MCF 10A (cell line): ENCODE measurements at places on chromosomes 11 and 22.
A peak's percentile ranks its signal among the peaks of the same experiment; 100 is the strongest.

DNA sequence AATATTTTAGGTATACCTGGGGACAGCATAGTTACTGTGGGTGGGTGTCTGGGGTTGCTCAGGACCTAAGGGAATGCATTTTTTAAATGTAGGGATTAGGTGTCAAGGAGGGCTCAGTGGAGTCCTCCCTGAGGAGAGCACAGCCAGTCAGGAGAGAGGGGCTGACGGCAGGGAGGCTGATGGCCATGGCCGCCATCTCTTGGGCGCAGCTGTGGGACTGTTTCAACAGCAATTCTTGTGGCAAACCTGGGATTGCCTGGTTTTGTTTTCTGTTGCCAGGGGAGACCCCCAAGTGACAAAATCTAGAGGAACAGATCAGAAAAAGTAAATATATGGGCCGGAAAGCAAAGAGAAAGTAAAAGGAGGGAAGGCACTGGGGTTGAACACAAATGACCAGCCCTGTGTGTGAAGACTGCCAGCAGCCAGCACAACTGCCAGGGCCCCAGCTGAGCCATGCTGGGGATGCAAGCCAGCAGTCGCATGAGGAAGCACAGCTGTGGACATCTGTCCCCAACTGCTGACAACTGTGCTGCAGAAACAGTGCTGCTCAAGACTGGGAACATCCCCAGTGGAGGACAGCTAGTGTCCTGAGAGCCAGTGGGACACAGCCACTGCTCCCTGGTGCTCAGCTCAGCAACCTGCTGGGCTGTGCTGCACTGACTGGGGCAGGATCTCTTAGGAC lies 10.5 kb downstream of the MIF start:
- H3K27ac ChIP-seq, result no peak overlapping the region
- H3K36me3 ChIP-seq, result no peaks in the 10 kb centered on the region
- no peak for DNase-seq

GRCh38 chr22:17846326-17846992 lies 72.2 kb upstream of the BID start:
- H3K36me3 ChIP-seq, result peaks cover 22% of the 10 kb centered on the region
- no peaks in the 10 kb centered on the region for H3K27me3 ChIP-seq
- no peak overlapping the region for H3K27ac ChIP-seq
- DNase-seq, result no peak

- H3K27ac ChIP-seq, result no peak overlapping the region
- no peaks in the 10 kb centered on the region for H3K36me3 ChIP-seq
- peak; percentile 92 for DNase-seq
- peaks cover 27% of the 10 kb centered on the region for H3K4me1 ChIP-seq
- no peaks in the 10 kb centered on the region for H3K27me3 ChIP-seq
- H3K4me3 ChIP-seq, result peak overlapping the region; percentile 26
Observed at GRCh38 chr11:75328426-75329277, 22.8 kb downstream of the ARRB1 start.

DNA sequence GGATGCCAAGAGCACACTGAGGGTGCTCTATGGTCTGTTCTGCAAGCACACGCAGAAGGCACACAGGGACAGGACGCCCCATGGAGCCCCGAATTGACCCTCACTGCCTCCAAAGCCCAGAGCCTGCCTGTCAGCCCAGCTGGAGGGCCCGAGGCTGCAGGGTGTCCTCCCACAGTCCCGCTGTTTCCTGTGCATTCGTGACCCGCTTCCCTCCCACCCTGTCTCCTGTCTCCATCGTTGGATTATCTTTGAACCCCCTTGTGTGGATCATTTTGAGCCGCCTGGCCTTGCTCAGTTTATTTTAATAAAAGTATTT lies 25.6 kb downstream of the PARVG start:
- no peak for DNase-seq
- H3K4me1 ChIP-seq, result peaks cover 5% of the 10 kb centered on the region
- no peak overlapping the region for H3K4me3 ChIP-seq
- H3K36me3 ChIP-seq, result no peaks in the 10 kb centered on the region
- H3K27me3 ChIP-seq, result peaks cover 58% of the 10 kb centered on the region

- no peaks in the 10 kb centered on the region for H3K36me3 ChIP-seq
- H3K4me3 ChIP-seq, result no peak overlapping the region
- H3K27me3 ChIP-seq, result no peaks in the 10 kb centered on the region
- no peak overlapping the region for H3K27ac ChIP-seq
Observed at GRCh38 chr11:130525307-130525706, 76.9 kb downstream of the ADAMTS15 start.

- no peaks in the 10 kb centered on the region for H3K27me3 ChIP-seq
- H3K4me3 ChIP-seq, result peak overlapping the region; percentile 85
- peaks cover 44% of the 10 kb centered on the region for H3K4me1 ChIP-seq
- peaks cover 6% of the 10 kb centered on the region for H3K36me3 ChIP-seq
- DNase-seq, result peak; percentile 68
- peak overlapping the region; percentile 49 for H3K27ac ChIP-seq
Observed at GRCh38 chr11:126355926-126356897, 726 bp downstream of the ST3GAL4 start.

- no peaks in the 10 kb centered on the region for H3K36me3 ChIP-seq
- no peaks in the 10 kb centered on the region for H3K4me1 ChIP-seq
- H3K27me3 ChIP-seq, result peaks cover 37% of the 10 kb centered on the region
- no peak for DNase-seq
- H3K4me3 ChIP-seq, result peak within 1 kb of the TSS; percentile 45
Observed at GRCh38 chr11:6419009-6419631, at the start of gene APBB1. APBB1 (minus strand) TSS chr11:6419094; CDS start chr11:6411347, 7,747 bp downstream.

GRCh38 chr11:77173494-77173893 lies 45.4 kb downstream of the MYO7A start:
- H3K4me1 ChIP-seq, result no peaks in the 10 kb centered on the region
- no peaks in the 10 kb centered on the region for H3K36me3 ChIP-seq
- H3K4me3 ChIP-seq, result no peak overlapping the region
- DNase-seq, result no peak

DNA sequence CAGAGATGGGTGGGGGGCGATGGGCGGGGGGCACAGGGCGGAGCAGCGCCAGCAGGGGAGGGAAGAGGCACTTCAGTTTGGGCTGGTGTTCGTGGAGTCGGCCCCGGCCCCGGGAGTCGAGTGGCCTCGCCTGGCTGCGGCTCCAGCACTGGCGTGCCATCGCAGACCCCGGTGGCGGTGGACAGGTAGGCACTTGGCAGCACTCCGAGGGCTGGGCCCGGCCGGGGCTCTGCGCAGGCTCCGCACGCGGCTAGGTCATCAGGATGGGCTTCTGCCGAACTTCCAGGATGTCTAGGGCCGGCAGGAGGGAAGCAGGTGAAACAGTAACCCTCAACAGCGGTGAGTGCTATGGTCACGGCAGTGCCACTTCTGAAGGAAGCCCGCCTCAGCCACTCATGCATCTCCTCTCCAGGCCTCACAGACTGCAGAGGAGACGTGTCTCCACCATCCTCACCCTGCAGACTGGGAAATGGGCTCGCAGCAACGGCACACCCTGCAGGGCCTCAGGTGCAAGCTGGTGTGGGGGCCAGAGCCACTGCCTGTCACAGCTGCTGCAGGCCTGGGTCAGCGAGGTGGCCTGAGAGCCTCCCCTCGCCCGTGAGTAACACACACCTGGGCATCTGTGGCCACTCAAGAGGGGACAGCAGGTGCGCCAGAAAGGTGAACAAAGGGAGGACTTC lies 33.3 kb downstream of the NUP50 start:
- H3K27ac ChIP-seq, result no peak overlapping the region
- no peak overlapping the region for H3K4me3 ChIP-seq
- peaks cover 69% of the 10 kb centered on the region for H3K36me3 ChIP-seq
- no peak for DNase-seq
- no peaks in the 10 kb centered on the region for H3K27me3 ChIP-seq
- H3K4me1 ChIP-seq, result peaks cover 5% of the 10 kb centered on the region

DNA sequence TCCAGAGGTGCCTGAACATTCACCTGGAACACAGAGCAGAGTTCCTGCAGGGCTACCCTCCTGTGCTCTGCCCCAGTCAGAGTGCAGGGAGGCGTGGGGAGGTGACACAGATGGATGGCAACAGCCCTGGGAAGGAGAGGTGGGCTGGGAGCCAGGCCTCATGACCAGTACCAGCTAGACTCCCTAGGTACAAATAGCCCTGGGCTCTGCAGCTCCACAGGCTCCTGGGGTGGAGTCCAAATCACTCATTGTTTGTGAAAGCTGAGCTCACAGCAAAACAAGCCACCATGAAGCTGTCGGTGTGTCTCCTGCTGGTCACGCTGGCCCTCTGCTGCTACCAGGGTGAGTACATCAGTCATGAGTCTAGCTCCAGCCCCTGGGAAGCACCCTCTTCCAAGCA lies at the start of gene SCGB1D2:
Gene SCGB1D2, plus strand, starts transcription at position 219 of the 400 bp plus-strand sequence. Its CDS starts 69 bp downstream, at position 288.
- H3K27ac ChIP-seq, result no peak within 1 kb of the TSS
- no peaks in the 10 kb centered on the region for H3K36me3 ChIP-seq
- no peak within 1 kb of the TSS for H3K4me3 ChIP-seq
- DNase-seq, result peak; percentile 74

GRCh38 chr11:86243396-86243795 lies 1.2 kb upstream of the EED start:
- H3K27ac ChIP-seq, result no peak overlapping the region
- DNase-seq, result no peak
- H3K27me3 ChIP-seq, result no peaks in the 10 kb centered on the region
- H3K4me3 ChIP-seq, result no peak overlapping the region
- H3K36me3 ChIP-seq, result no peaks in the 10 kb centered on the region

DNA sequence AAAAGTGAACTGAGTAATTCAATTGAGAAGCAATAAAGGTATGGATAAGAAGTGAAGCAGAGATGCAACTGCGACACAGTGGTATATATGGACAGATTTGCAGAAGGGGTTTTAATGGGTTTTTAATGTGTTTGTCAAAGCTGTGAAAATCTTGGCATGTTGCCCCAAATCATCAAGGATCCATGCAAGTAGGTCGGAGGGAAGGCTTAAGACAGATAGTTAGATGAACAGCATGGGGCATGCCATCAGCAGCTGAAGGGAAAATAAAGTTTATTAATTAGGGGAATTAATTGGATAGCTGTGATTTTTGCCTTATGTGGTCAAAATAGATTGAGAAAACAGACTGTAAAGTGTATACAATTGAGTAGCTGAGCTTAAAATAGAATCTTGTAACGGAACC lies 840.1 kb downstream of the JRKL start:
- no peak for DNase-seq
- H3K27me3 ChIP-seq, result peaks cover 55% of the 10 kb centered on the region
- no peak overlapping the region for H3K4me3 ChIP-seq
- no peak overlapping the region for H3K27ac ChIP-seq
- no peaks in the 10 kb centered on the region for H3K36me3 ChIP-seq

- DNase-seq, result no peak
- H3K4me3 ChIP-seq, result no peak overlapping the region
- no peaks in the 10 kb centered on the region for H3K36me3 ChIP-seq
- H3K27me3 ChIP-seq, result no peaks in the 10 kb centered on the region
Observed at GRCh38 chr22:45438336-45438735, 24.8 kb downstream of the RIBC2 start.

- no peaks in the 10 kb centered on the region for H3K27me3 ChIP-seq
- no peak for DNase-seq
- H3K27ac ChIP-seq, result no peak overlapping the region
- H3K36me3 ChIP-seq, result no peaks in the 10 kb centered on the region
- peaks cover 20% of the 10 kb centered on the region for H3K4me1 ChIP-seq
- H3K4me3 ChIP-seq, result no peak overlapping the region
Observed at GRCh38 chr11:34267013-34267412, 90.8 kb downstream of the ABTB2 start.

- no peak overlapping the region for H3K27ac ChIP-seq
- H3K27me3 ChIP-seq, result peaks cover 59% of the 10 kb centered on the region
- H3K36me3 ChIP-seq, result no peaks in the 10 kb centered on the region
- no peaks in the 10 kb centered on the region for H3K4me1 ChIP-seq
- DNase-seq, result no peak
- no peak overlapping the region for H3K4me3 ChIP-seq
Observed at GRCh38 chr22:39553429-39553828, 17.1 kb upstream of the CACNA1I start.

DNA sequence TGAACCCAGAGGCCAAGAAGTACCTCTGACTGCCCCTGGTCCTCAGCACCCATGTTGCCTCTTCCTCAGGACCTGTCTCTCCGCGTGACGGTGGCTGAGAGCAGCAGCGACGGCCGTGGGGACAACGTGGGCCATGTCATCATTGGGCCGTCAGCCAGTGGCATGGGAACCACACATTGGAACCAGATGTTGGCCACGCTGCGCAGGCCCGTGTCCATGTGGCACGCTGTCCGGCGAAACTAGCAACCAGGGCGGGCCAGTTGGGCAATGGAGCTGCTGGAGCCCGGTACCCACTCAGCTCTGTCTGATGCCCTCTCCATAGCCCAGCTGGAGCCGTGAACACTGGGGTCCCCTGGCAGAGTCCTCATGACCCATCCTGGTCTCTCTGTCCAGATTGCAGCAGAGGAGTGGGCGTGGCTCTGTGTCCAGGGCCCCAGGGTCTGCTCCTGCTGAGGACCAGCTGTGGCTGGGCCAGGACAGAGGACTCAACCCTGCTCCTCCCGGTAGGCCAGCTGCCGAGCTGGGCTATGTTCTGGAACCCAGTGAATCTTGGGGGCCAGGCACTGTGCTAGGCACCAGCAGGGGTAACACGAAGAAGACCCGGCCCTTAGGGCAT lies 8.0 kb upstream of the RHOD start:
- no peaks in the 10 kb centered on the region for H3K36me3 ChIP-seq
- no peaks in the 10 kb centered on the region for H3K27me3 ChIP-seq
- no peak overlapping the region for H3K4me3 ChIP-seq
- peaks cover 6% of the 10 kb centered on the region for H3K4me1 ChIP-seq
- H3K27ac ChIP-seq, result no peak overlapping the region

GRCh38 chr11:119029340-119030028 lies 1.2 kb downstream of the SLC37A4 start:
- H3K4me1 ChIP-seq, result peaks cover 15% of the 10 kb centered on the region
- peaks cover 8% of the 10 kb centered on the region for H3K36me3 ChIP-seq
- H3K27me3 ChIP-seq, result no peaks in the 10 kb centered on the region

GRCh38 chr11:70747285-70747684 lies 349.0 kb downstream of the CTTN start:
- no peaks in the 10 kb centered on the region for H3K27me3 ChIP-seq
- H3K36me3 ChIP-seq, result no peaks in the 10 kb centered on the region
- no peak overlapping the region for H3K27ac ChIP-seq
- no peak overlapping the region for H3K4me3 ChIP-seq

DNA sequence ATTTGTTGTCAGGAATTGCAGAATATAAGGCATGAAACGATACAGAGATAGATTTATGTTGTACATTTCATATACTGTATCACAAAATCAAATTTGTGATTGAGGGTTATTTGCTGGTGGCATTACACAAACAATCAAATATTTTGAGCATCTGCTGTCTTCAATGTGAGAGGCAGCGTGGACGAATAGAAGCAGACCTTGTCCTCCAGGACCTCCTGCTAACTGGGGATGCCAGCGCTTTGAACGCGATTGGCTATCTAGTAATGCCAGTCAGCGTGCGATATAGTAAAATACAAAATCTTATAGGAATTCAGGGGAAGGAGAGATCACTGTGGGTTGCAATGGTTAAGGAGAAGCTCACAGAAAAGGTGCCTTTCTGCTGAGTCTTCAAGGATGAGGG lies 631 bp upstream of the SNX19 start:
- no peak for DNase-seq
- H3K4me3 ChIP-seq, result peak overlapping the region; percentile 72
- peaks cover 13% of the 10 kb centered on the region for H3K36me3 ChIP-seq
- H3K4me1 ChIP-seq, result peaks cover 12% of the 10 kb centered on the region
- H3K27ac ChIP-seq, result peak overlapping the region; percentile 69
